ENCODE measurements at places on chromosomes 5 and 9. TPM values are rescaled to one million over a fixed set of nuclear protein-coding genes. Genes with fewer than 3 reads are reported as not detected.

GFRA3 gene
- 1.9 TPM for total RNA-seq

GABRG2 gene
- not detected for total RNA-seq

DNA sequence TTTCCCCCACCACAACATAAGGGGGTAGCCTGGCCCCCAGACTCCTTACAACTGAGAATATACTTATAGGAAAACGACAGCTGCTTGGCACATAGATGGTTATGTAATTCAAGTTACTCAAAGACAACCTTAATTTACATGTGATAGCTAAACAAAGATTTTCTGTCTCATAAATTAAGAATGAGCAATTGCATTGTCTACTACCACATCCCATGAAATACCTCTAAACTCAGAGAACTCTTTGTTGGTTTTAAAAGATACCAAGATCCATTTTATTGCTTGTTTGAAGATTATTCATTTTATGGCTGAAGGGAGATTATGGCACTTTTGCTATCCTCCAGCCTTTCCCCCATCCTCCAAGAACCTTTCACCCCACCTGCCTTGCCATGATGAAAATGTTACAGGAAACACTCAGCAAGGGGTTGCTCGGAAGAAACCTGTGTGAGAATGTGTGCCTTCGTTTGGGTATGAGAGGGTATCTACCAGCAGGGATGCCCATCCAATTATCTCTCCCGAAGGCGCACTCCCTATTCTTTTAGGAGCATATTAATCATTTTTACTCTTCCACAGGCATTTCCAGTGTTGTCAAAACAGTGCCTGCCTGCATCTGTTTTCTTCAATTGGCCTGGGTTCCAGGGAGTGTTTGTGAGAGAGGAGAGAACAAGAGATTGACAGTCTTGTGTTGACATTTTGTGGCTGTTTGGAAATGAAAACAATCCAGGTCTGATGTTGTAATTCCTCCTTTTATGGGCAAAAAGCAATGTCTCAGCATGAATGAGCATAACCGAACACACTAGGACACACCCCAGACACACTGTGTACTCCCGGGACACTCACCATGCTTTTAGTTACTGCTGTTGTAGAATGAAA is 208.0 kb upstream of the ANKRD55 start:
- peak; percentile 79 for DNase-seq

LCN12 gene
- total RNA-seq, result 4.1 TPM

- DNase-seq, result no peak
Measured at GRCh38 chr9:33718987-33719386, 76.4 kb upstream of the PRSS3 start.

- peak; percentile 89 for DNase-seq
Measured at GRCh38 chr5:107672211-107673038, 1.7 kb upstream of the EFNA5 start.
